ENCODE measurements at places on chromosomes 2 and 18.

GRCh38 chr2:47798631-47799030 is 15.7 kb downstream of the MSH6 start:
- DNase-seq: no peak

DNA sequence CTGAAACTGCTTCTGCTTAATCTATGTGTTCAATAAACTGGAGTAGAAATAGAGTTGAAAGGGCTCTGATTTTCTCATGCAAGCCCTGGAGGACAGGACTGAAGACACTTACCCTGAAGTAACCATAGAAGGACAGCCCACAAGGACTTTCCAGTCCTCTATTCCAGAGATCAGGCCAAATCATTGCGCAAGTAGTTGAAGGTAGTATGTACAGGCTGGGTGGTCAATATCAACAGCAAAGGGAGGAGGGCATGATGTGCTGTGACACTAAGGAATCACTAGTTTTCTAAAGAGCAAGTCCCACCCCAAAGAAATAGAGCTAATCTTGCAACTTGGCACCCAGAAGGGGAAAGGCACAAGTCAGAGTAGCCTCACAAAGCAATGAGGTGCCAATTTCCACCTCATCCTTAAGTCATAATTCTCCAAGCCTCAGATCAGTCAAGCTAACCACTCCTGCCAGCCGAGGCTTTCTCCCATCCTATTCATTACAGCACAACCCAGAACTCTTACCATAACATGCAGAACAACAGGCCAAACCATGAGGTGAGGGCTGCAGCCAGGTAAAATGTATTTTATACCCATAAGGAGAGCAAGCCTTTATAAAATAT is 533.5 kb downstream of the TNS1 start:
- DNase-seq: no peak

- no peak for DNase-seq
Measured at GRCh38 chr2:222919841-222920526, 59.1 kb downstream of the ACSL3 start.

DNA sequence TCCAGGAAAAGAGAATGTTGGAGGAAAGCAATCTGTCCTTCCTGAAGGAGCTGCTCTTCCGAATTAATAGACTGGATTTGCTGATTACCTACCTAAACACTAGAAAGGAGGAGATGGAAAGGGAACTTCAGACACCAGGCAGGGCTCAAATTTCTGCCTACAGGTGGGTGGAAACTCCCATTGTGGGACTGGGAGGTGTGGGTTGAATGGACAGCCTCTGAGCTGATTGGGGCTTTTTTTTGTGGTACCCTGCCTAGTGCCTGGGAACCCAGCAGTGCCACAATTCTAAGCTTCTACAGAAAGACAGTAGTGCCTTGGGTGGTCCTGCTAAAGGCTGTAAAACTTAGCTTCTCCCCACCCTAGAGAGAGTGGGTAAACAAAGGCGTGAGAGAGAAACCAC is 6.3 kb downstream of the CASP8 start:
- DNase-seq: no peak

All from T47D (cell line).